ENCODE measurements at places on chromosomes 13 and 19. TPM values are rescaled to one million over a fixed set of nuclear protein-coding genes. Genes with fewer than 3 reads are reported as not detected.

Gene SCN1B
- 7.4 TPM for polyA plus RNA-seq

Gene GIPR
- polyA plus RNA-seq: 0.49 TPM

Gene KRTDAP
- polyA plus RNA-seq: not detected

Gene GPR183
- 56.0 TPM for polyA plus RNA-seq

Gene CYP2F1
- polyA plus RNA-seq: not detected

Gene TMEM150B
- polyA plus RNA-seq: 6.5 TPM

Gene ZNF628
- 1.7 TPM for polyA plus RNA-seq

DNA sequence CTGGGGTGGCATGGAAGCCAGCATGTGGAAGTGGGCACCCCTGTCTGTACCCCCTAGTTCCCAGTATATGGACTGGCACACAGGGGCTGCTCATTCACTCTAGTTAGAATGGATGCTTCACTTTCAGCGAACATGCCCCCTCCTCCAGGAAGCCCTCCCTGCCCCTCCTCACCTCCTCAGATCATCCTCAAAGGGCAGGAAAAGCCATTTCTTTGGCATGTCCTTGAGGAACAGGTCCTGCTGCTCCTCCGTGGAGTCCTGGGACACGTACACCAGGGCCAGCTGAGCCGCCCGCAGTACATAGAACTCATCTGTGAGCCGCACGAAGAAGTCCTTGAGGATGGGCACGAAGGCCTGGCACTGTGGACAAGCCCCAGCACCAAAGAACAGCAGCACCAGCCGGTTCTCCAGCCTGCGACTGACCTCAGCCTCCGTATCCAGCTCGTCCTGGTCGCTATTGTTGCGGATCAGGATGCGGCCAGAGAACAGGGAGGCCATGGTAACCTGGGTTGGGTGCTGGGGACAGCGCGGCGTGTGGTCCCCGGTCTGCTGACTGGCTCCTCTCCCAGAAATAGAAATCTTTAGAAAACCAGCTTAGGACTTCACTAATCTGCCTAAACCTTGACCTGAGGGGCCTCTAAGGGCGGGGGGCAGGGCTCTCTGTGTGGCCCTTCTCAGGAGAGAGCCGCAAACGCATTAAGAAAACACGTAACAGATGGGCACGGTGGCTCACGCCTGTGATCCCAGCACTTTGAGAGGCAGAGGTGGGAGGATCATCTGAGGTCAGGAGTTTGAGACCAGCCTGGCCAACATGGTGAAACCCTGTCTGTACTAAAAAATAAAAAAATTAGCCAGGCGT lies at the start of gene NXNL1:
Gene NXNL1 (minus strand): TSS at position 555 of the 859 bp plus-strand sequence. CDS start 57 bp downstream, at position 498.
- no peak within 1 kb of the TSS for H3K27ac ChIP-seq
- no peaks in the 10 kb centered on the region for H3K36me3 ChIP-seq
- H3K4me1 ChIP-seq: no peaks in the 10 kb centered on the region
- H3K4me3 ChIP-seq: no peak within 1 kb of the TSS
- no peak for DNase-seq

- H3K27me3 ChIP-seq: no peaks in the 10 kb centered on the region
- peak overlapping the region; percentile 51 for H3K27ac ChIP-seq
- no peak for DNase-seq
- peaks cover 34% of the 10 kb centered on the region for H3K4me1 ChIP-seq
- no peaks in the 10 kb centered on the region for H3K36me3 ChIP-seq
These were observed 122.7 kb downstream of the AKAP11 start for GRCh38 chr13:42394711-42395085.

DNA sequence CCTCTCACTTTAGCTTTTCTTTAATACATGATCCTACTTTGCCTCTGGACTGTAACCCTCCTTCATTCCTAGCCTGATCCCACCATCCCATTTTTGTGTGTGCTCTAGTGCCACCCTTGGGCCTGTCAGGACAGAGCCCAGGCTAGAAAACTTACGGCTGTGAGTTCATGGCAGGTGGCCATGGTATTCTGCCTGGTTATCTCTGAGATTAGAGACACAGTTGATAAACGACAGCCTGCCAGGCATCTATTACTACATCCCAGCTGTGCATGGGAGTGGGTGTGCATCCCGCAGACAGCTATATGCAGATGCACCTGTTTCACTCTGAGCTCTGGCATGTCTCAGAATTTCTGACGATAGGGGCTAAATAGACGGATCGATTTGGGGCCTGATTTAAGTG lies 110.9 kb downstream of the HS6ST3 start:
- no peak for DNase-seq
- no peak overlapping the region for H3K4me3 ChIP-seq
- H3K27ac ChIP-seq: no peak overlapping the region
- no peaks in the 10 kb centered on the region for H3K27me3 ChIP-seq
- no peaks in the 10 kb centered on the region for H3K4me1 ChIP-seq
- H3K36me3 ChIP-seq: no peaks in the 10 kb centered on the region

DNA sequence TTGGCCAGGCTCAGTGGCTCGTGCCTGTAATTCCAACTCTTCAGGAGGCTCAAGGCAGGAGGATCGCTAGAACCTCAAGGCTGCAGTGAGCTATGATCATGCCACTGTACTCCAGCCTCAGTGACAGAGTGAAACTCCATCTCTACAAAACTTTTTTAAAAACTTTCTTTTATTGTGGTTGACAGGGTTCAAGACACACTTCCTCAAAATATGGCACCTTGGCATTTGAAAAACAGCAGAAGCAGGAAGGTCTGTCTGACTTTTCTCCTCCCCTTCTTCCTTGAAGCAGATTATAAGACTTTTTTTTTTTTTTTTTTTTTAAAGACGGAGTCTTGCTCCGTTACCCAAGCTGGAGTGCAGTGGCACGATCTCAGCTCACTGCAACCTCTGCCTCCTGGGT lies 100.3 kb downstream of the TM9SF2 start:
- DNase-seq: no peak
- no peak overlapping the region for H3K4me3 ChIP-seq
- H3K4me1 ChIP-seq: peaks cover 12% of the 10 kb centered on the region
- no peak overlapping the region for H3K27ac ChIP-seq
- no peaks in the 10 kb centered on the region for H3K27me3 ChIP-seq

DNA sequence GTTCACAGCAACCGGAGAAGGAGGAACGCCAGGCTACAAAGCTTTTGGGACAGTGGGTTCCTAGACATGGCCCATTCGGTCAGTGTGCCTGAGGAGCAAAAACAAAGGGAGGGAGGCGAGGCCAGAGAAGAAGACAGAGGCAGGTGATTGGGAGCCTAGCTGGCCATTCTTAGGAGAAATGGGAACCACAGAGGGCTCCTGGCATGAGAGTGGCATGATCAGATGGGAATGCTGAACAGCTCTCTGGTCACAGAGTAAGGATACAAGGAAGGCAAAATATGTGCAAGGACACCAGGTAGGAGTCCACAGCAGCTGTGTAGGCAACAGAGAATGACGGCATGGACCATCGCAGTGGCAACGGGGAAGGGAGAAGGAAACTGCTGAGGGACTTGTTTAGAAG lies 82.4 kb downstream of the EFNB2 start:
- no peak overlapping the region for H3K4me3 ChIP-seq
- no peaks in the 10 kb centered on the region for H3K36me3 ChIP-seq
- H3K27ac ChIP-seq: no peak overlapping the region
- no peaks in the 10 kb centered on the region for H3K4me1 ChIP-seq
- DNase-seq: no peak

- no peak overlapping the region for H3K4me3 ChIP-seq
- H3K36me3 ChIP-seq: no peaks in the 10 kb centered on the region
- no peaks in the 10 kb centered on the region for H3K4me1 ChIP-seq
- H3K27me3 ChIP-seq: no peaks in the 10 kb centered on the region
- DNase-seq: peak; percentile 73
These were observed 75.3 kb downstream of the CACNA1A start for GRCh38 chr19:13430790-13431582.

DNA sequence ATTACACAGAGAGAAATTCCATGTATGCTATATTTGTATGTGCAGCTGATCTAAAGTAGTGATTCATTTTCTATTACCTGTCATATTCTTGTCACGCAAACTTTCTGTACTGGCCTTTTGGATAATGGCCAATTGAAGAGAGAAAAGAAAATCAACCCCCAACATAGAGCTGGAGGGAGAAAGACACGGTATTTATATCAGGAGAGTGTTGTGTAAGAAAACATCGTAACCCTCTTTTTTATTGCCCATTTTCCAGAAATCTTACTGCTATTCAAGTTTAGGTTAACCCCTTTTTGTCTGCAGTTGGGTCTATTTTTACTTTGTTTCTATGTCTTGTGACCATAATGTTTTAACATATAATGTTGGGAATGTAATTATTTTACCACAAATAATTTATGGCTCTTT lies 27.9 kb downstream of the DGKH start:
- H3K36me3 ChIP-seq: no peaks in the 10 kb centered on the region
- H3K27ac ChIP-seq: no peak overlapping the region
- no peaks in the 10 kb centered on the region for H3K4me1 ChIP-seq

DNA sequence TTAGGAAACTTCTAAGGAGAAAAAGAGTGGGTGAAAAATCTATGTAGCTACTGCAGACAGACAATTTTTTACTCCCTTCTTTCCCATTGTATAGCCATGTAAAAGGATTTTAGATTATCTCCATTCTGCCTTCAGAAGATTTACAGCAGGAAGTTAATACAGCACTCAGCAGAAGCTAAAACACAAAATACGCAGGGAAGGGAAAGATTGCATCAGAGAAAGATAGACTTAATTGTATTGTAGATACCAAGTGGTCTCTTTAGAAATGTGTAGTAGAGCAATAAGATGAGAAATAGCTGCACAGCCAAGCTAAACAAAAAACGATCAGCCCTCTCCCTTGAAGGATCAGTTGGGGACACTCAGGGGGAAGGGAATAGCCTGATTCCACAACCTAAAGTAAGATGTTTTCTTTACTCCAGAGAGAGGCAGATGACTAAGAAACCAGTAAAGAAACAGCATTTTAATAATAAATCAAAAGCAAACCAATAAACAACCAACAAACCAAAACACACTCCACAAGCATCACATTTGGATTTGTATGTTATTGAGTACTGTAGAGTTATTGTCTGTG lies 236.7 kb upstream of the SLITRK1 start:
- H3K27me3 ChIP-seq: no peaks in the 10 kb centered on the region
- no peak for DNase-seq
- H3K4me1 ChIP-seq: no peaks in the 10 kb centered on the region
- no peaks in the 10 kb centered on the region for H3K36me3 ChIP-seq

- H3K36me3 ChIP-seq: no peaks in the 10 kb centered on the region
- no peak within 1 kb of the TSS for H3K4me3 ChIP-seq
- no peak for DNase-seq
- no peak within 1 kb of the TSS for H3K27ac ChIP-seq
- H3K4me1 ChIP-seq: no peaks in the 10 kb centered on the region
These were observed at the start of gene MISP for GRCh38 chr19:750640-751423. MISP (plus strand) TSS chr19:751112; CDS start chr19:756947, 5,835 bp downstream.

DNA sequence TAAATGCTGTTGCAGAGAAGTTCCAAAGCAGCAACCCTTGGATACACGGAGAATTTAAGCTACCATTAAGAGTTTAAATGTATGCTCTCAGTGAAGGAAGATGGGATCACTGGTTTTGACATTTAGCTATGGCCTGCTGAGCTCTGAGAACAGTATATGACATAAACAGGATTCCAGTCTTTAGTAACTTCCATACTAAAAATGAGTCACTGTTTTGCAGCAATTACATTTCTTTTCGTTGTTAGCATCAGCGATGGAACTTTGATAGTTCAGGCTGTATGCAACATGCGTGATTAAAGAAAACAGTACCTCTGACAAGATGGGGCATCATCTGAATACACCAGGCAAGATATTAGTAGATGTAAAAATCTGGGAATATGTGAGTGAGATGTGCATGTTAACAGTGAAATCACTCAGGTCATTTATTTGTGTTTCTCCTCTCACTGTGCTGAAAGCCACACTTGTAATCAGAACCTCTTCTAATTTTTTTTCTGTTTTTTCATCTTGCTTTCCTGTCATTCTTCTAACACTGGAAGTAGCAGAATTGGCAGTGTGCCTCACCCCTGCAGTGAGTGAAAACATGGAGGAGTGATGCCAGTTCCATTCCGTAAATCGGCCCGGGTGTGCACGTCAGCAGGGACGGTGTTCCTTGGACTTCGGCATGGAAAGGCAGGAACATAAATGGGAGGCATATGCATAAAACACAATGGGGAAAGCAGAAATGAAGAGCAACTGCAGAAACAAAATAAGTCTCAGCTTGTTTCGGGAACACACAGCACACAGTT lies 361.5 kb downstream of the OXGR1 start:
- no peak overlapping the region for H3K27ac ChIP-seq
- H3K27me3 ChIP-seq: no peaks in the 10 kb centered on the region
- no peak for DNase-seq
- H3K4me1 ChIP-seq: no peaks in the 10 kb centered on the region

DNA sequence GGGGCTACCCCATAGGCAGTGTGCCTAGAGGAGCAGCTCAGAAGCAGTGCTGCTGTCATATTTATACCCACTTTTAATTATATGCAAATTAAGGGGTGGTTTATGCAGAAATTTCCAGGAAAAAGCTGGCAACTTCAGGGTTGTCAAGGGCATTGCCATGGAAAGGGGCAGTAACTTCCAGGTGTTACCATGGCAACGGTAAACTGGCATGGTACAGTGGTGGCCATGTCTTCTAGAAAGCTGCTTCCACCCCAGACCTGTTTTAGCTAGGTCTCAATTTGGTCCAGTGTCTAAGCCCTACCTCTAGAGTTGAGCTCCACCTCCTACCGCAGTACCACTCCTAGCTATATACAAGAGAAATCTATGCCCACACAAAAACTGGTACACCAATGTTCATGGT lies 11.3 kb downstream of the PNMA8A start:
- peaks cover 9% of the 10 kb centered on the region for H3K27me3 ChIP-seq
- H3K36me3 ChIP-seq: no peaks in the 10 kb centered on the region
- H3K27ac ChIP-seq: no peak overlapping the region
- DNase-seq: no peak
- H3K4me1 ChIP-seq: no peaks in the 10 kb centered on the region

- no peaks in the 10 kb centered on the region for H3K36me3 ChIP-seq
- peak overlapping the region; percentile 84 for H3K27ac ChIP-seq
- no peak overlapping the region for H3K4me3 ChIP-seq
- no peaks in the 10 kb centered on the region for H3K27me3 ChIP-seq
These were observed 84.8 kb downstream of the ING1 start for GRCh38 chr13:110798081-110798994.

DNA sequence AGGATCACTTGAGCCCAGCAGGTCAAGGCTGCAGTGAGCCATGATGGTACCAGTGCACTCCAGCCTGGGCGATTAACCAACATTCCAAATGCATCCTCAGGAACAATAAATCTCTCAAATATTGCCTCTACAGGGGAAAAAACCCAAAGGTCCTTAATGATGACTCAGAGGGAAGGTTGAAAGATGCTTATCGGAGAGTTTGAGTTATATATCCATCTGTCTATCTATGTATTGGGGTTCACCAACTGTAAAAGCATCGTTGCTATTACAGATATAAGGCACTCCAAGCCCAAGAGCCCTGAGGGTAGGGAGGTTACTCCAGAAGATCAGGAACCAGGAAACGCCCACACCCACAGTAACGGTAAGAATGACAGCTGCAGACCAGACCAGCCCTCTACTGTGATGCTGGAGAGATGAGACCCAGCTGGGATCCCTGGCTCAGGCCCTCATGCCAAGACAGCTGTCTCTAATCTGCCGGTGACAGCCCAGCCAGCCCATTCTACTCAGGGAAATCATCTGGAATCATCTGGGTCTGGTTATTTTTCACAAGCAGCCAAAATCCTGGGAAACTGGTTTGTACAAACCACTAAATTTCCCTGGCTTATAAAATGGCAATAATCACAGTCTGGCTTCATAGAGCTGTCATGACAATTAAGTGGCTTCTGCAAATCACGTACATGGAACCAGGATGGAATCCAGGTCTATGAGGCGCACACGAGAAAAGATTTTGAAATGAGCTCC lies 23.8 kb downstream of the TEX101 start:
- H3K4me3 ChIP-seq: no peak overlapping the region
- peak overlapping the region; percentile 66 for H3K27ac ChIP-seq
- H3K27me3 ChIP-seq: no peaks in the 10 kb centered on the region
- peaks cover 9% of the 10 kb centered on the region for H3K4me1 ChIP-seq

GRCh38 chr13:56019606-56020005 lies 1121.1 kb upstream of the PRR20A start:
- H3K4me3 ChIP-seq: no peak overlapping the region
- no peaks in the 10 kb centered on the region for H3K36me3 ChIP-seq
- DNase-seq: peak; percentile 62
- H3K27me3 ChIP-seq: no peaks in the 10 kb centered on the region
